ENCODE measurements at places on chromosomes 7 and 10. TPM values are rescaled to one million over a fixed set of nuclear protein-coding genes. Genes with fewer than 3 reads are reported as not detected.

Gene IGF2BP3
- total RNA-seq = 59.0 TPM

Gene OR2A42
- under 0.01 TPM for total RNA-seq

Gene METTL27
- 1.6 TPM for total RNA-seq

Gene RASA4
- 17.2 TPM for total RNA-seq

Gene NACAD
- 1.0 TPM for total RNA-seq

Gene SLC29A4
- 6.3 TPM for total RNA-seq

Gene FAM25A
- total RNA-seq = not detected

Data from skeletal muscle tissue (tissue), 5 donors.